ENCODE measurements at places on chromosomes 5 and 9. TPM values are rescaled to one million over a fixed set of nuclear protein-coding genes. Genes with fewer than 3 reads are reported as not detected.

PRR16 gene
- total RNA-seq = not detected

ACER2 gene
- total RNA-seq = 1.8 TPM

DNA sequence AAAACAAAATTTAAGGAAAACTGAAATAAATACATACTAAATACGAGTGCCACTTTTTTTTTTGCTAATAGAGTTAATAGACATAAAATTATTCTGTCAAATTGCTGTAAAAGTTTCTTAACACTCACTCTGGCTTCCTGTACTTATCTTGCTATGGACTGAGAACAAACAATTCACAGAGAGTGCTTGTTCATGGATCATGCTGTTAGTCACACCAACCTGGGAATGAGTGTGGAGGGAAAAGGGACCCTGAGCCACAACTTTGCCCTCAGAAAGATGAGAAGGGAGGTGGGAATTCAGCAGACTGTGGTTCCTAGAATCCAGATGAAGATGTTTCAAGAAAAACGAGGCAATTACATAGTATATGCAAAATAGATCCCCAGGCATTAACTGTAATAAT, 246.9 kb downstream of the FBXL7 start:
- H3K27ac ChIP-seq = no peak overlapping the region
- no peaks in the 10 kb centered on the region for H3K4me1 ChIP-seq
- no peak overlapping the region for H3K4me3 ChIP-seq
- H3K27me3 ChIP-seq = no peaks in the 10 kb centered on the region
- no peak for DNase-seq

DNA sequence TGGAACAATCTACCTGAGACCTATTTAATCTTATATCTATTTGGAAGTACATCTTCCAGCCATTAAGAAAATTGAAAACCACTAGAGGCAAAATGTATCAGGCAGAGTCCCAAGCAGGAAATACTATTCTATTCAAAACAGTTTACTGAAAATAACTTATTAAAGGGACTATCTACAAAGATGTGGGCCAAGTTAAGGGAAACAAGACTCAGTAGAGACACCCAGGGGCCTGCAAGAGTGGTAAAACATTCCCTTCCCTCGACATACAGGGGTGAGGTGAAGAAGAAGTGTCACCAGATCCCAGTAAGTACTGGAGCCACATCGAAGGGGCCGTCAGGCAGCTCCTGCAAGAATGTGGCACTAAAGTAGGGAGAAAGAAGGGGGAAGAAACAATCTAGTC, 12.1 kb upstream of the NRG2 start:
- H3K27ac ChIP-seq = no peak overlapping the region
- H3K36me3 ChIP-seq = no peaks in the 10 kb centered on the region
- H3K4me3 ChIP-seq = no peak overlapping the region
- DNase-seq = no peak

DNA sequence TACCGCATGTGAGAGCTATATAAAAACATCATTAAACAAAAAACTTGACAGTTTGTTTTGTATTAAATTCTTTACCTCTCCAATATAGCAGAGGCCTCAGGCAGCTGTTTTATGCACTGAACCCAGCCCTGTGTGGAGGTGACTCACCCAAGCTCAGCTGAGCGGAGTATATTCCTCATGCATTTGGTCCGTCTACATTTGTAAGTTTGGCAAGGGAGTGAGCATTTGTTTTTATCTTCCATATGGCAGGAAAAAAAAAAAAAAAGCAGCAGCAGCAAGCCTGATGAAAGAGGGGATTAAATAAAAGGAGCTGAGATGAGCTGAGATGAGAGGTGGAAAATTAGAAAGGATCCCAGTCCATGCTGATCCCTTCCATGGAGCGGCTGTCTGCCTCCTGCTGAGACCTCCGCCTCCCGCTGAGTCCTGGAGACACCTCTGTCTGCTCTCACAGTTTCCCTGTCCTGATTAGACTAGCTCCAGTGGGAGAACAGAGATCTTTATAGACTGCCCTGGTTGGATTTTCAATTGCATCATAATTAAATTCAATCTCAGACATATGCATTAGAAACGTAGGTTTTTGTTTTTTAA, 112.0 kb upstream of the CTNND2 start:
- no peak overlapping the region for H3K27ac ChIP-seq
- H3K27me3 ChIP-seq = no peaks in the 10 kb centered on the region
- DNase-seq = no peak
- H3K4me1 ChIP-seq = no peaks in the 10 kb centered on the region
- H3K36me3 ChIP-seq = no peaks in the 10 kb centered on the region
- no peak overlapping the region for H3K4me3 ChIP-seq

Measured in T-helper 17 cell (primary cell).